ENCODE measurements at places on chromosomes 4 and X. TPM values are rescaled to one million over a fixed set of nuclear protein-coding genes. Genes with fewer than 3 reads are reported as not detected.

The ADGRL3 gene
- 0.10 TPM for polyA plus RNA-seq

The ENPEP gene
- 1.4 TPM for polyA plus RNA-seq

The COX7B2 gene
- not detected for polyA plus RNA-seq

The HELT gene
- polyA plus RNA-seq = not detected

The IL13RA2 gene
- 0.45 TPM for polyA plus RNA-seq

The MTNR1A gene
- 0.51 TPM for polyA plus RNA-seq

The NPFFR2 gene
- polyA plus RNA-seq = not detected

The LUZP4 gene
- not detected for polyA plus RNA-seq

The TASL gene
- 0.40 TPM for polyA plus RNA-seq

The POU3F4 gene
- polyA plus RNA-seq = not detected

The GPR78 gene
- 0.01 TPM for polyA plus RNA-seq

The ZNF157 gene
- not detected for polyA plus RNA-seq

The BEND4 gene
- polyA plus RNA-seq = not detected

The ZCCHC18 gene
- 0.52 TPM for polyA plus RNA-seq
